Upper lobe of left lung (tissue), 6 donors: ENCODE measurements at places on chromosomes 5 and 9. TPM values are rescaled to one million over a fixed set of nuclear protein-coding genes. Genes with fewer than 3 reads are reported as not detected.

The EQTN gene
- not detected for total RNA-seq

The CCNJL gene
- total RNA-seq, result 22.4 TPM

The PFN3 gene
- total RNA-seq, result not detected

The ZDHHC11B gene
- 9.9 TPM for total RNA-seq

The PDGFRB gene
- 26.6 TPM for total RNA-seq

DNA sequence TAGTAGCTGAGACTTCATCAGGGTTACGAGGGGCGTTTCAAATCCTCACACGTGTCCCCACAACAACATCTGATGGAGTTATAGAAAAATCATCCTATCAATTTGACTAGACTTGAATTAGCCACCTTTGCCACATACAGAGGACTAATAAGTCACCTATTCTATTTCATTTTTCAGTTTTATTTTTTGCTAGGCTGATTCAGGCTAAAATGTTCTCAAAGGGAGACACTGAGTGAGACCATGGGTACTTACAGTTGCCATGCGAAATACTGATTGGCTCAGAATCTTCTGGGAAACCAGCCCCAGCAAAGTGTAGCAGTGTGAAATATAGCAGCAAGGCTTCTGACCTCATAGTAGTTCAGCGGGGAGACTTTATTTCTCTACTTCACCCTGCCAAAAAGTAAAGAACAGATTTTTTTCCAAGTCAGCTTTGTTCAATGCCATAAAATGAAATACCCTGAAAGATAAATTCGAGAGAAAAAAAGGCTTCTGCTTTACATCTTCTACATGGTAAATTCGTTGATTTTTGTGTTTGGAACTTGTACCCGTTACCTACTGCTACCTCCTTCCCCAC, 69.9 kb downstream of the SEMA6A start:
- peaks cover 23% of the 10 kb centered on the region for H3K4me1 ChIP-seq
- DNase-seq, result no peak
- H3K27ac ChIP-seq, result no peak overlapping the region
- H3K36me3 ChIP-seq, result no peaks in the 10 kb centered on the region
- H3K27me3 ChIP-seq, result no peaks in the 10 kb centered on the region

- no peak overlapping the region for H3K4me3 ChIP-seq
- H3K36me3 ChIP-seq, result no peaks in the 10 kb centered on the region
- H3K4me1 ChIP-seq, result no peaks in the 10 kb centered on the region
- no peak for DNase-seq
These were observed 122.8 kb downstream of the ENC1 start for GRCh38 chr5:74517700-74518099.

- H3K4me3 ChIP-seq, result no peak overlapping the region
- no peaks in the 10 kb centered on the region for H3K36me3 ChIP-seq
- DNase-seq, result no peak
- H3K27ac ChIP-seq, result no peak overlapping the region
- H3K27me3 ChIP-seq, result no peaks in the 10 kb centered on the region
- no peaks in the 10 kb centered on the region for H3K4me1 ChIP-seq
These were observed 98.8 kb downstream of the GCNT1 start for GRCh38 chr9:76557674-76558225.

DNA sequence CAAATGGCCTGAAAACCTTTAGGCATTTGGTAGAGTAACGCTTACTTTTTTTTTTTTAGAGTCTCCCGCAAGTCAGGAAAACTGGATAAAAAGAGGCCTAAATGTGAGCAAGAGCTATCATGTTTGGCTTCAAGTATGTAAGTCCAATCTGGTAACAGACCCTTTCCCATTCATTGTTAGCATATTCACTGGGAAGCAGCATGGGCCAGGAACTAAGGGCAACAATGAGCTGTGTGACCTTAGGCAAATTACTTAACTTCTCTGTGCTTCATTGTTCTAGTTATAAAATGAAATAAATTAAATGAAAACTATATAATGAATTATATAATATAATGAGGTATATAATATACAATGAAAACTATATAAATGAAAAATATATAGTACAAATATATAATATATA, 114.3 kb upstream of the PCA3 start:
- no peak overlapping the region for H3K4me3 ChIP-seq
- DNase-seq, result no peak
- no peaks in the 10 kb centered on the region for H3K36me3 ChIP-seq
- no peak overlapping the region for H3K27ac ChIP-seq
- no peaks in the 10 kb centered on the region for H3K27me3 ChIP-seq
- peaks cover 16% of the 10 kb centered on the region for H3K4me1 ChIP-seq

DNA sequence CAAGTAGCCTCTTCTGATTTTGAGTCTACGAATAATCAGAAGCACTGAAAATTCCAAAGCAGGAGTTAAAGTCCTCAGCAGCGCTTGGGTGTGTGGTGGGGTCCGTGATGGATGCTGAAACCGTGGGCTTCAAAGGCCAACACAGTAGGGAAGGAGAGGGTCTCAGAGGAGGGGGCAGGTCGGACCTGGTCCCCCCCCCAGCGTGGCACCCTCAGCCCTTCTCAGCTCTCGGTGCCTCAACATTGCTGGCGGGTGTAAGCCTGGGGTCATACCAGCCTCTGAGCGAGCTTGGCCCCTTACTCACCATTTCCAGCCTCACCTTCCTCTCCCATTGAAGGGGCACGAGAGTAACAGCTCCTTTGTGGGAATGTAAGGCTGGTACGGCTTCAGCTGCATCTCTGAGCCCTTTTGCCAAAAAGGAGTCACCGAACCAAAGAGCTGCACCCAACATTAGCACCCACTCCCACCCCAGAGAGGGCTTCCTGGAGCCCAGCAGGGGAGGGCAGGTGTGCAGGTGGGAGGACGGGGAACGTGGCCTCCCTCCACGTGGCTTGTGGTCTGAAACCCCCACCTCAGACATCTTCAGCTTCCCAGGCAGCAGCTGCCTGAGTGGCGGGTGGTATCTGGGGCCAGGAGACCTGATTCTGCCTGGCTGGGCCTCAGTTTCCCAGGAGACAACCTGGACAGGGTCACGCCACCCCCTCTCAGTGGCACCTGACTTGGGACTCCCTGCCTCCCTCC, 6.7 kb upstream of the LCN1 start:
- DNase-seq, result no peak
- no peak overlapping the region for H3K4me3 ChIP-seq
- no peaks in the 10 kb centered on the region for H3K36me3 ChIP-seq
- no peaks in the 10 kb centered on the region for H3K27me3 ChIP-seq
